Neural progenitor cell (in vitro differentiated cells): ENCODE measurements at places on chromosomes 11 and 22.

DNA sequence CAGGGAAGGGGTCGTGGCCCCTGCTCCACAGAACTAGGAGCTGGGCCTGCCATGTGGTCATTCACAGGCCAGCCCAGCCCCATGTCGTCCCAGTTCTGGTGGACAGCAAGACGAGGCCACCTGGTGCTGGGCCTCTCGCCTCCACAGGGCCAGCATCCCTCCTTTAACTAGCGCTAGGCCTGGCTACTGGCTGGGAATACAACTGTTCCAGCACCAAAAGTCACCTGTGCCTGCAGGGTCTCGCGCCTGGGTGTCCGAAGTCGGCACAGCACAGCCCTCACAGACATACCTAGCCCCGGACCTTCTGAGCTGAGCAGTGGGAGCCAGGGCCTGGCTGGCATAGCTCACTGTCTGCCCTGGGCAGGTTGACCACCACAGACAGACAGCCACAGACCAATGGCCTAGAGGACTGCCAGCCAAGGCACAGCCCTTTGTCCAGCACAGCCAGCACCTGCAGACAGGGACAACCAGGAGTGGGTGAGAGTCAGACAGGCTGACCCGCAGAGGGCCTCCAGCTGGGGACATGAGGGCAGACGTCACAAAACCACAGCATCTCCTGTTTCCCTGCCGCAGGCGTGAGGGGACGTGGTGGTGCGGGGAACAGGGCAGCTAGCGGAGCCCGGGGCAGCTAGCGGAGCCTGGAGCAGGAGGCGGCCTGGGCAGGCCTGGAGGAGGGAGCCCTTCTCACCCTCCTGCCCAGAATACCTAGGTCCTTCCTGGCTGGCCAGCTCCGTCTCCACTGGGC is 27.2 kb upstream of the TH start:
- no peak for DNase-seq

DNA sequence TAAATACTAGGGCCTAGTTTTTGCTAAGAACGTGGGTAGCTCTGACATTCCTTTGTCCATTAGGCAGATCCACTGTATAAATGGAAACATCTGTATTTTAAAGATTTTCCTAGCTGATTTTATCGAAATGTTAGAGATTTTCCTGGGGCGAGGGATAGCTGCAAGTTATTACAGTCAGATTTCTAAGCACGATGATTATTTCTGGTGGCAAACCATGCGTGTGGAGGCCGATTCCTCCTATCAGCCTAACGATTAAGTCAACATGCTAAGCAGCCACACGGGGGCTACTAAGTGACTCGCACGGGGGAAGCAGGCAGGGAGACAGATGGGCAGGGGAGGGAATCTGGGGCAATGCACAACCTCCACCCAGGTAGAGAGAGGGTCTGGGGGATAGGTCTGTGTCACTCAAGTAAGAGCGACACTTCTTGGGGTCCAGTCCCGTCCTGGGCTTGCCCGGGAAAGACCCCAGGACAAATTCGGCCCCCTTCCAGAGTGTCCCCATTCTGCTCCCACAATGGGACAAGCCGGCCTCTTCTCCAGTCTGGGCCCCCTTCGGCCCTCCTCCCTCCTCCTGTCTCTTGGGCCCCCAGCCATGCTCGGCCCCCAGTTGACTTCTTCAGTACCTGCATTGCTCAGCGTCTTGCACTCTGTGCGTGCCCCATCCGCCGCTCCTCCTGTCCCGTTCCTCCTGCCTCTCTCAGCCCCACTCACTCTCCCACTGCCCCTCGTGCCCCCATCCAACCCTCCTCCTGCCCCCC is 571 bp downstream of the C11orf24 start:
- DNase-seq, result peak; percentile 89

- DNase-seq, result no peak
These were observed 42.4 kb upstream of the RASD2 start for GRCh38 chr22:35498026-35498800.

DNA sequence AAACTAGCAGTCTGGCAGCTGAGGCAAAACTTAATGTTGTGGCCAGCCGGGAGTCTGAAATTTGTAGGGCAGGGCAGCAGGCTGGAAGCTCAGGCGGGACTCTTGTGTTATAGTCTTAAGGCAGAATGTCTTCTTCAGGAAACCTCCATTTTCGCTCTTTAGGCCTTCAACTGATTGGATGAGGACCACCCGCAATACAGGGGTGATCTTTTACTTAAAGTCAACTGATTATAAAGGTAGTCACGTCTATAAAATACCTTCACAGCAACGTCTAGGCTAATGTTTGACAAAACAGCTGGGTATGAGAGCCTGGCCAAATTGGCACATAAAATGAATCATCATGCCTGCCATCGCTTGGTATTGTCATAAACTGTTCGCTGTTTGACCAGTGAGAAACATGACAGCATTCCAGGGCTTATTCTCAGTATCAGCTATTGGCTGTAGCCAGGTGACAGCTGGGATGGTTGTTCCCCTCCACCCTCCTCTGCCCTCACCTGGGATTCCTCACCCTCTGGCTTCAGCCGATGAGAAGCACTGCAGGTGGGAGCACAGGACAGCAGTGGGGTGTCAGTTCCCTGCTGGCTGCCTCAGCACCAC is 6.6 kb upstream of the POU2F3 start:
- no peak for DNase-seq

- no peak for DNase-seq
These were observed 625.9 kb downstream of the TBC1D22A start for GRCh38 chr22:47388331-47388730.

DNA sequence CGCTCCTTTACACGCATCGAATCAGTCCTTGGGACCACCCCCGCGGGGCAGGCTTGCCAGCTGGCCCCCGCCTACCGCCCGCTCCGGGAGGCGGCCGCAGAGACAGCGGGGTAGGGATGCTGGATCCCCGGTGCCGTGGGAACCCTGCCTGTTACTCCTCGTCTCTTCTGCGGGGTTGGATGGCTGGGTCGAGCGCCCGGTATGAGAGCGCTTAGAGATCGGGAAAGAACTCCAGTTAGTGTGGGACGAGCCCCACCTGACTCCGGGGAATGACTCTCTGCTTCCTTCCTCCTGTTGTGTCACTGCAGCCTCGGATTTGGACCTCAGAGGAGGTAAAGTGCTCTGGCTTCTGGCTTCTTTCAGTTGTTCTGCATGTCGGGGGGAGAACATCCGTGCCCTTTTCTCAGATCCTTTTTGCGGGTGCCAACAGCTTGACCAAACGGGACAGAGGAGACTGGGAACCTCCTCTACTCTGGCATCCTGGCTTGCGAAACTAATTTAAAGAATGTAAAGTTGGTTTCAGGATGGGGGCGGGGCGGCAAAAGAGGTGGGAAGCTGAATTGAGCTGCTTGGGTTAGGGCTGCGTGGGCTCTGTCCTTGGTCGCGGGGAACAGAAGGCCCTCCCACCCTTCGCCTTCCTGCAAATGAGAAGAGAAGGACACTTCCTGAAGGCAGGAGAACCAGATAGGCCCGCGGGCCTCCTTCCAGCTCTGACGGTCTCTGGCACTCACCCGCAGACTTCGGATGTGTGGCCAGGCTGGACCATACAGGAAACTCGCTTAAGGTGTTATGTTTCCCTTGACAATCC is 938 bp downstream of the LAYN start:
- DNase-seq, result peak; percentile 52

DNA sequence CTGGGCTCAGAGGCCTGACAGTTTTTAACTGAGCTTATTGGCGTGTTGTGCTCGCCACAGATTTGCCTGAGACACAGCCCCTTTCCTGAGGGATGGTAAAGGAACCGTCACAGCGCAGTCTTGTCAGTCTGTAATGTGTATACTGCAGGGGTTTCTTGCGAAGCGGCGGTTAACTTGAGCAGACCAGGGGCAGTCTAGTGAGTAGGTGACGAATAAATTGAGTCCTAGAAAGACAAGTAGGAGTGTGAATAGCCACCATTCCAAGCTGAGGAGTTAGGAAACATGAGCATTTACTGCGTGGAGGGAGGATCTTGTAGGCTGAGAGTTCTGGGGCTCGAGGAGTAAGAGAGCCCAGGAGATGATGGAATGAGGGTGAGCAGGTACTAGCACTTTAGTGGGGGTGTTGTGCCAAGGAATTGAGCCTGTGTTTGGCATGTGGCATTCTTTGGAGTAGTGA is 1.4 kb downstream of the MED15 start:
- DNase-seq, result no peak

- no peak for DNase-seq
These were observed 1.5 kb downstream of the MUC2 start for GRCh38 chr11:1076061-1076665.

DNA sequence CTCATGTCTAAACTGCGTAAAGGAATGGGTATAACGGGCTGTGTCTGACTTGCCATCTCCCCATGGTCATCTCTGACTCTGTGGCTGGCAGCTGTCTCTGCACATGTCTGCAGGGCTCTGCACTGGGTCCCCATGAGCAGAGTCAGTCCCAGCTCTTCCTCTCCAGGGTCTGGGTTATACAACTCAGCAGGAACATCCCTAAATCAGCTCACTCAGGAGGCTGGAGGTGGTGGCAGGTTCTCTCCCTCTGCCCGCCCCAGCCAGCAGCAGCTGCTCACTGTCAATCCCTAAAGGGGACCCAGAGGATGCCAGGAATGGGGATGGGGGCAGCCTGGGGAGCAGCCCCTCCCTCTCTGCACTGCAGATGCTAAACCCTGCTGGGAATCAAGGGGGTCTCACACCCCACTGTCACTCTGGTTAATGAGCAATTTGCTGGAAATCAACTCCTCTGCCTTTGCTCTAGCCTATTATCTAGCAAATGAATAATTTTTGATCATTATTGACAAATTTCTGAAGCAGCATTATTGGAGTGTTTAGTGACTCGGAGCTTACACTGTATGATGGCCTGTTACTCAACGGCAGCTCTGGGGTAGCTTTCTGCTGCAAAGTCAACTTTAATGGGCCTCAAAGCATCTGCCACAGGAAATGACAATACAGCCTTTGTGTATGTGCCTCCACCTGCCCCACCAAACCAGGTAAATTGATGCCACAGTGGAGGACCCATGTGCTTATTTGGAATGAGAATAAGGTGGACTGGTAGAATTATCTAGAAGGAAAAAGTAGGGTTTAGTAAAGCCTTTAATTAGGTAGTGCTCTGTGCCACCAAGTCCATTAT is 55.7 kb upstream of the SHANK2 start:
- no peak for DNase-seq

DNA sequence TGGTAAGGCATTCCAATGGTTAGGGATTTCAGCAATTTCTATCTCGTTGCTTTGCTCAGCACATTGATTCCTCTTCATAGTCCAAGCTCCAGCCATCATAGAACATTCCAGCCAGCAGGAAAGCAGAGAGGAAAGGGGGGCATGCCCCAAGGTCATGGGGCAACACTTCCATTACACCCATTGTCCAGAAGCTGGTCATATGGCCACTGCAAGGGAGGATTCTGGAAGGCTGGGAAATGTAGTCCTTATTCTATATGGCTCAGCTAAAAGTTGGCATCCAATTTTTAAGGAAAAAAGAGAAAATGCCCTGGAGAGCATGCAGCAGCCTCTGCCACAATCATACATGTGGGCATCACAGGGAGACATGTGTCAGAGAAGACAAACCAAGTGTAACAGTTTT is 47.1 kb upstream of the RCN1 start:
- no peak for DNase-seq

- DNase-seq, result no peak
These were observed 16.4 kb downstream of the IFITM10 start for GRCh38 chr11:1733716-1734640.

GRCh38 chr22:29447906-29448305 is 9.5 kb downstream of the RFPL1 start:
- DNase-seq, result no peak

GRCh38 chr11:80007616-80008015 is 566.8 kb upstream of the TENM4 start:
- no peak for DNase-seq

DNA sequence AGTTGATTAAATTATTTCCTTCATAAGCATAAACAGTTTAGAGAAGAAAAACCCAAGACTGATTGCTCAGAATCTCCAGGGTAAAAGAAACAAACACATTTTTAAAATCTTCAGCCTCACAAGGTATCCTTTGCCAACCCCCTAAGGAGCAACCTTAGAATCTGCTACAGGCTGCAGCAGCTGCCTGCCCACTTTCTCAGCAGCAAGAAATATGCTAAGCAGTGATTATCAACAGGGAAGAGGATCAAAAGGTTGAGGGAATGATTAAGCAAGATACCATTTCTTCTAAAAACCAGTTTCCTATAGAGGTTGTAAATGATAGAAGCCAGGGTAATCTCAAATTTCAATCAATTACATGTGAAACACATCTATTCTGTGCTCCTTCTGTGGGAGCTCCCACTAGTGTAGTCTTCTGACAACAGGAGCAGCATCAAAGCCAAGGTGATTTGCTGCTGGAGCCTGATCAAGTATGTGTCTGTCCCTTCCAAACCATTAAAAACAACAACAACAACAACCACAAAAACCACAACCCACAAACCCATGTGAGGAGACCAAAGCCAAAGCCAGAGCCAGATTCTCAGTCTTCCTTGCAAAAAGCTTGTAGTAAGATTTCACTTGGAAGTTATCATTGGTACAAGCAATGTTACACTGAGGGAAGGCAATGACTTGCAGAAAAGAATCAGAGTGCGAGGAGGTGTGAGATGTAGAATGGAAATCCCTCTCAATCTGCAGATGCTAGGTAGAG is 761.2 kb downstream of the DLG2 start:
- no peak for DNase-seq

DNA sequence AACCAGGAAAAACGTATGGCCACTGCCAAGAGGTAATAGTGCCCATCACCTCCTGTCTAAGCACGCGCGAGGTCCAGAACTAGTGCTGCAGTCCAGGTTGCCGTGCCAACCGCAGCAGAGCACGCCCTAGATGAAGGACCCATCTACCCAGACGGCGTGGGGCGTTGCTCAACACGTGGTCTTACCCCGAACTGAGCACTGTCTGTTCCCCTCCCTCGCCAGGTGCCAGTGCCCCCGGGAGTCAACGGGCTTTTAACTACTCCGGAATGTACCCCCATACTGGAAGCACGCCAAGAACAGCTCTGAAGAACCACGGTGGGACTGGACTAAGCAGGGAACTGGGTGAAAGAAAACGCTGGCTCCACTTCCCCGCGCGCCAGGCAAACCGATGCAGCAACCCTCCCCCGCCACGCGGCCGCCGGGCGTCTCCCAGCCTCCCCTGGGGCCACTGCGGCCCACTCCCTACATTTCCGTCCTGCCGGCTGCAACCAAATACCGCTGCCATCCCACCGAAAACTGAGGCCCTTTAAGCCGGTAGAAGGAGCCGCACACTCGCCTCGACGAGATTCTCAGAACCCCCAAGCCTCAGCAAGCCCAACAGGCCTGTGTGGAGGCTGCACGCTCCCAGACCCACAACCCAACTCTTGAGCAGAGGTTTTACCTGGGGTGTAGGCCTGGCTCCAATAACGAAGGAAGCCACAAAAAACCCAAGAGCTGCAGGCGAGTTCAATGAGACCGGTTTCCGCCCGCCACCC is at the start of gene HSPA8:
Gene HSPA8, minus strand, starts transcription at position 734 of the 755 bp plus-strand sequence. CDS start 812 bp downstream, outside the sequence.
- peak; percentile 54 for DNase-seq

DNA sequence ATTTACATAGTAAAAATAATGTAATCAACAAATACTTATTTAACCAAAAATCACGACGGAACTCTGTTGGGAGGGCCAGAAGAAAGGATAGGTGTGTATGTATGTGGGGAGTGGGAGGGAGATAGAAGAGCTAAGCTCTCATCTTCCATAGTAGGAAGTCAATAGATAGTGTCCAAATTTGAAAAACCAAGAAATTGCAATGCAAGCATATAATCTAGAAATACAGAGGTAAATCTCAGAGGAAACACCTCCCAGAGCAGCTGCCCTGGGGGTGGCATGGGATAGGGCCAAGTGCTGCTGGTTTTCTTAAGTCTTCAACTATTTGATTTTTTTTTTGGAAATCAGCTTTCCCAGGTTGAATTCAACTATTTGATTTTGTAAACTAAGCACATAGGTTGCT is 16.9 kb downstream of the C11orf86 start:
- DNase-seq, result no peak
